Stimulated activated CD8-positive, alpha-beta memory T cell treated with anti-CD3 and anti-CD28 coated beads, Interleukin-2, amount 100 ng/mL, for 48 hours (primary cell): ENCODE measurements at places on chromosomes 13 and 19.
A peak's percentile ranks its signal among the peaks of the same experiment; 100 is the strongest.

DNA sequence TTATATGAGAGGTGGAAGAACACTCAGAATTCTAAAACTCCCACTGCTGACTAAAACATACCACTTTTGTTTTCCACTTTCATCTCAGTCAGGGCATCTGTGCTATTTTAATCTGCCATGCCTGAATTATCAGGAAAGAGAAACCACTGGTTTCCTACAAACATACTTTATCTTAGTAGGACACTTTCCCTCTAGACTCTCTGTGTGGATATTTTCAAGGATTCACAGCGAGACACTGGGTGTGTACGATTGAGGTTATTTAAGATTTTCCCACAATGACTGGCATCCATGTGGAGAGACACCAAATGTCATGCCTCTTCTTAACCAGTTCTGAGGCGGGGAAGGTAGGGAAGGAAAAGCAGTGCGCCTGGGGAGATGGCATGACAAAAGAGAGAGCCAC is 212.2 kb downstream of the ENOX1 start:
- DNase-seq = no peak

GRCh38 chr19:39497996-39498797 is 550 bp upstream of the DLL3 start:
- DNase-seq = no peak

DNA sequence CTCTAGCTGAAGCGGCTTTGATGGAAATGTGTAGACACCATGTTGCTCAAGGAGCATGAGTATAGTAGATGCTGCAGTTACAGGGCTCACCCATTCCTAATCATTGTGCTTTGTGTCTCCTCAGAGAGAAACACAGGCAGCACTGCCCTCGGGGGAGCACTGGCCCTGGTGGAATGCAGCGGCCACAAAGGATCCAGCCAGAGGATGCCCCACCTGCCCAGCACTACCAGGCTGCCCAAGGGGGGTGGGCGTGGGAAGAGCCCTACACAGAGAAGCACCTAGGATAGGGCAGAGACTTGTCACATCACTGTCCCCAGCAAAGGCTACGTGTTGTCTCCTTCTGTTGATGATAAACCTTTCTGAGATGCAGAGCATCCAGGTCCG is 9.0 kb downstream of the TUBA3C start:
- no peak for DNase-seq

GRCh38 chr19:49057636-49058234 is at the start of gene CGB7:
Gene CGB7, minus strand, starts transcription at chr19:49057749. Its CDS starts 2,374 bp downstream, at chr19:49055375.
- peak; percentile 39 for DNase-seq

DNA sequence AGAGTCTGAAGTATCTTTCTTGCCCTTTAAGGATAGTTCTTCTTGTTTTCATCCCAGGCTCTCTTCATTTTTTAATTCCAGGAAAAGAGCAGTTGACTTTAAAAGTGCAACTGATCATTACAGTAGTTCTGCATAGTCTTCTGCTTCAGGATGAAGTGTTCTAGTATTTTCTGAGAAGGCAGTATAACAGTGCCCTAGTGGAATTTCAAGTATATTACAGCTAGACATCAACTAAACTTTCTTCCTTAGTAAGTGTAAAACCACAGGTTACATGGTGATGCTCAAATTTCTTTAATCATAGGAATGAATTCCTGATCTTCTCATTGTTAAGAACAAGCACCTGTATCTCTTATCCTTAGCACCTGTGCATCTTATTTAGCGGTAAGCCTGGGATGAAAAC is 10.9 kb downstream of the NUFIP1 start:
- DNase-seq = no peak

GRCh38 chr19:38392707-38393308 is 4.3 kb downstream of the SPRED3 start:
- DNase-seq = no peak

DNA sequence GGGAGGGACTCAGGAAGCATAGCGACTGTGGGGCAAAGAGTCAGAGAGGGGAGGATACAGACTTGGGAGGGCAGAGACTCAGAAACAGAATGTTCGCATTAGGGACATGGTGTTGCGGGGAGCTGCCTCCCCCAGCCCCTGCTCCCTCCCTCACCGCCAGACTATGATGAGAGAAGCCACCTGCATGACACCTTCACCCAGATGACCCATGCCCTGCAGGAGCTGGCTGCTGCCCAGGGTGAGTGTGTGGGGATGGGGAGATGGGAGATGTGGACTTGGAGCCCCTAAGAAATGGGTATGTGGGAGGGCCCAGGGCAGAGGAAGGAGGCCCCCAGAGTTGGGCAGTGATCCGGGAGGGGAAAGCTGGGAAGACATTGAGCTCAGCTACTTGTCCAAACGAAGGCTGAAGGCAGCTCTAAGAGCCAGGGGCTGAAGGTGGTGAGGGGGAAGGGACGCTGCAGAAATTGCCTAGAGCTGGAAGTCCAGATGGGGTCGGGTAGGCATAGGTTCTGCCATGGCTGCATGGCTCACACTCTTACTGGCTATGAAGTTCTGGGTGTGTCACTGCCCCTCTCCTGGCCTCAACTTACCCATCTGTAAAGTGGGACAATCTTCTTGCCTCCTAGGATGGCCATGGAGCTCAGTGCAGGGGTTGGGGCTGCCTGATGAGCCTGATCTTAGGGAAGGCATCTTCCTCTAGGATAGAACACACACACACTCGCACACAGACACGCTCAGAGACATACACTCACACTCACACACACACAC is 1.4 kb downstream of the SPACA6 start:
- DNase-seq = no peak

DNA sequence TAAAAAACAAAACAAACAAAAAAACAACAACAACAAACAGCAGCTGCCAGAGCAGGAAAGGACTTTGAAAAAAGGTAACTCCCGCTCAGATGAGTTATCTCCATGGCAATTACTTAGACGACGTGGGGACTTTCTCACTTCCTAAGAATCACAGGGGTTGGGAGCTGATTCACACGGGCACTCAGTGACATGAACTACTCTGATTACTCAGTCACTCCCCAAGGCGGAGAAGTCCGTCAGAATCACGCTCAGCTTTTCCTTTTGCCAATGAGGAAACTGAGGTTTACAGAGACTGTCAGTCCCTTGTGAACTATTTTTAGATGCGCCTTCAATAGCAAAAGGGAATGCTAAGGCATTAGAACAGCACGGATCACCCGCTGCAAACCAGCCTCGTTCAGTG is 32.3 kb upstream of the MATK start:
- no peak for DNase-seq

DNA sequence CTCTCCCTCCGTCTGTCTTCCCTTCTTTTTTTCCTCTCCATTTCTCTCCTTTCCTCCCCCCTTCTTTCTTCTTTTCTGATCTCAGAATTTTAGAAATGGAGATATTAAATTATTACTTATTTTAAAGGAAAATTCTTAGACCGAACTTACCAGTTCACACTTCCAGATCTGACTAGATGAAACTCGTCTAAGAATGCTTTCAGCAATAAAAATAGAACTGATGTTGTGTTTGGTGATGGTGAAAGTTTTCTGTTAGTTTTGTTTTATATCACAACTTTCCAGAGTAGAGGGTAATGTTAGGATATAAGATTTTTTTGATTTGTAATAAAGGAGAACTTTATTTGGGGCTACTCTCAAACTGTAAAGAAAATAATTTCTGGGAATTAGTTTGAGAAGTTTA is 29.9 kb downstream of the UCHL3 start:
- DNase-seq = no peak

- DNase-seq = no peak
Observed at GRCh38 chr13:45278096-45278645, 62.8 kb downstream of the TPT1 start.

GRCh38 chr19:51097166-51097738 is 11.0 kb downstream of the CTU1 start:
- DNase-seq = peak; percentile 69
